ENCODE measurements at places on chromosomes 2 and 18.
A peak's percentile ranks its signal among the peaks of the same experiment; 100 is the strongest.

DNA sequence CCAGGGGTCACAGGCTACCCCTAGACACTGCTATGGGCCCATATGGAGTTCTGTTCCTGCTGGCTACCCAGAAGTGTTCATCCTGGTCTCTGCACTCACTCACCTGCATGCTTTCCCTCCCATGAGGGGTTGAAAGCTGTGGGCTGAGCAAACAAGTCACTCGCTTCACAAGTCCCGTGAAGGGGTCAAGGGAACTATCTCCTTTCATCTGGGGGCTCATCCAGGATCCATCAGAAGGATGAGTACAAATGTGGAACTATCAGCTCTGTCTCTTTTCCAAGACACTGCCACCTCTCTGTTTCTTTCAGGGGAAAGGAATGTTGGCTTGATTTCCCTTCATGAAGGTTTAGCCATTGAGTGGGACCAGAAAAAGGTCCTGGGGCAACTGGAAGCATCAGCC, 21.7 kb downstream of the SULT1C4 start:
- no peak for DNase-seq

DNA sequence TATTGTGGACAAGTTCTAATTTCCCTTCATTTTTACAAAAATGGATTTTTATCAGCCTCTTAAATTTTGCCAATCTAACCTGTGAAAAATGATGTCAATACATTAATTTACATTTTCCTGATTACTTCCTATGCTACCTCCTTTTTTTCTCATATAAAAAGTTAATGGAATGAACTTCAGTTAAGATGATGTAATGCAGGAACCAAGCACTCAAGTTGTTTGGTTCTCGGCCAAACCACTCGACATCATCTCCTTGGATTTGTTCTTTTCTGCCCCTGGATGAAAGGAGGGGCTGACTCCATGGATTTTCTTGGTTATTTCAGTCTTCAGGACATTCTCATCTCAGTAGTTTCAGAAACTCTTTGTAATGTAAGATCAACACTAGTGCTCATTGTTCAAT, 253.1 kb upstream of the NXPH2 start:
- DNase-seq, result no peak

DNA sequence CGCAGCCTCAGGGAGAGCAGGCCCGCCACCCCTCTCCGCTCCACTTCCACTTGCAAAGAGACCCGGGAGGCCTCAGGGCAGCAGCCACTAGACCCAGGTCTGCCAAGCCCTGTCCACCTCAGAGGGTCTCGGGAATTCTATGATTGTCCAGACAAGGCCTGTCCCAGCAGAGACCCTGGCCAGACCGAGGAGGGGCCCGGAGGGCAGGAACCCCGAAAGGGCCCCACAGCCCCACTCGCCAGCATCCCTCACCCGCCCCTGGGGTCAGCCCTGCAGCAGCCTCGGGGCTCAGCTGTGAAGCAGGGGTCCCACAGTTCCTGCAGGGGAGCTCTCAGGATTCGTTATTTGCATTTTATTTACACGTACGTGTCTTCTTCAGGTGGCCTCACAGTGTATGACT, 269.5 kb downstream of the EIPR1 start:
- DNase-seq, result no peak

GRCh38 chr18:41783065-41783818, 171.8 kb upstream of the PIK3C3 start:
- DNase-seq, result no peak

GRCh38 chr2:148817210-148817708, 57.8 kb upstream of the KIF5C start:
- DNase-seq, result peak; percentile 19

DNA sequence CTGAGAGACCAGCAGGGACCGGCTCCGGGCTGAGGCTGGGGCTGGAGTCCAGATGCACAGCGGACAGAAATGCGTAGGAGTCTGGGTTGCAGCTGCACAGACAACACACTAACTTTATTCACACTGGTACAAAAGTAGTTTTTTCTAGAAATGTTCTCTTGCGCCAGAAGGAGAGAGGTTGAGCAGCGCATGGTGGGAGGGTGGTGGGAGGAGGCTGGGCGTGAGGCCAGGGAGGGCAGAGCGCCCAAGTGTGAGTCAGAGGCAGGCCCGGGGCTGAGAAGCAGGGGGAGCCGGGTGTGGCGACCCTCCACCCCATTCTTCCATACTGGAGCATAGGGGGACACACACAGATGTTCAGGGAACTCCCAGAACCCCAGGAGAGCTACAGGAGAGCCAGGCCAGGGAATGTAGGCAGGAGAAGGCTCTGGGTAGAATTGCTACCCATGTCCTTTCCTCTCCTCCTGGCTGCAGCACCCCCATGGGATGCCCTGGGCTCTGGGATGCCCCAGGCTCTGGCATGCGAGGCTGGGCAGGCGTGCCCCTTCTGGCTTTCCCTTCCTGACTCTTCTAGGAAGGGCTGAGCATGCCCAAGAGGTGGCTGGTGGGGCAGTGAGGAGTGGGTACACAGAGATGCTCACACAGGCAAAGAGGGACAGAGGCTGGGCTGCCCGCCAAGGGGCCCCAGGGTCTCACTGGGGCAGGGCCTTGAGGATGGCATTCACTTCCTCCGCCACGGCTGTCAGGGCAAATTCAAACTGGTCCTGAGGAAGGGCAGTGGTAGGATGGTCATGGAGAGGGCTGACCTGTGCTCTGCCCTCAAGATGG, 10.6 kb downstream of the DNAJB2 start:
- no peak for DNase-seq

DNA sequence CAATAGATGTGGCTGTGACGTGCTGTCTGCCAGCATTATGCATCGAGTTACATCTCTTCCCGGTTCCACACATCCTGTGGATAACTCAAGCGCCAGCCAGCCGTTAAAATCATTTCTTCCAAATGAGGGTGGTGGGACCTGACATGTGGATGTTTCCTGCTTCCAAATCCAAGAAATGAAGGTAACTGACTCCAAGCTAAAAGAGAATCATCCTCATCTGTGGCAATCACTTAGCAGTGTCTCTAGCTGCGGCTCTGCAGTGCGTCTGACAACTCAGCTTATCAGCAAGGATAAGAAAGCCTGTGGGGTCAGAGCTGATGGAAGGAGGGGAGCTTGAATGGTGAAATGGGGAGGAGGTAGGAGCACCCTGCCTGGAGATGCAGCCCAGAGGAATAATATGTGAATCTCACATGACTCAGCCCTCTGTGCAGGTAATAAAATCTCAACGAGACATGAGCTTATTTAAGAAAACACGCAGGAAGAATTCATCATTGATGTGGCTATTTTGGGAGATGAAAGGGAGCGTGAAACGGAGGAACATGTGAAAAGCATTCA, 382.2 kb upstream of the TRIB2 start:
- DNase-seq, result no peak

DNA sequence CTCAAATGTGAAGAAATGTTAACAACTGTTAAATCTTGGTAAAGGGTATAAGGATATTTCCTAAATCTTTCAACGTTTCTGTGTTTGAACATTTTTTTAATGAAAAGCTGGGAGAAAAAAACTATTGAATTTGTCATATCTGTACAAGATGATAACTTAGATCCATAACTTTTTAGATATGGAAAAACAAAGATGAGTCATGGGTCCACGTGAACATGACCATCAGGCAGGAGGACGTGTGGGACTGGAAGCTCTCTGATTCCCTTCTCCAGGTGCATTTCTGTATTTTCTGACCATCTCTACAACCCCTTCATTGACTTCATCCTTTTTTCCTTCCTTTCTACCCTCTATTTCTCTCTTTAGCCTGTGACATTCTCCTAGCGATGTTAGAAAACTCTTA, 141.6 kb downstream of the DHRS9 start:
- no peak for DNase-seq

- DNase-seq, result no peak
These were observed 143.9 kb downstream of the CTIF start for GRCh38 chr18:48682768-48683167.

DNA sequence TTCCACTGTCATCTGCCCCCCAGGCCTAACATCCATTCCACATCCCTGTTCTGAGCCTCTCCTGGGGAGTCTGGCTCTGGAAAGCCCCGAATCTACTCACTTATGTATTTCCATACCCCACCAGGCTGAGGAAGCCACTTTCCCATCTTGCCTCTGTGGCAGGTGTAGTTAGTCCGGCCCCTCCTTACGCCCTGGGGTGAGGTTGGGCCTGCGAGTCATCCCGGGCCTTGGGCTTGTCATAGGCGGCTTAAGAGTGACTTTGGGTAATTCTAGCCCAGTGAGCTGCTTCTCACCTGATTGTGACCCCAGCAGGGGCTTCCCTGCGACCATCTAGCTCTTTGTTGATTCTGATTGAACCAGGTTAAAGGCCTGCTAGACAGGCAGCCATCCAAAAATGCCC, 21.1 kb downstream of the PCARE start:
- no peak for DNase-seq

DNA sequence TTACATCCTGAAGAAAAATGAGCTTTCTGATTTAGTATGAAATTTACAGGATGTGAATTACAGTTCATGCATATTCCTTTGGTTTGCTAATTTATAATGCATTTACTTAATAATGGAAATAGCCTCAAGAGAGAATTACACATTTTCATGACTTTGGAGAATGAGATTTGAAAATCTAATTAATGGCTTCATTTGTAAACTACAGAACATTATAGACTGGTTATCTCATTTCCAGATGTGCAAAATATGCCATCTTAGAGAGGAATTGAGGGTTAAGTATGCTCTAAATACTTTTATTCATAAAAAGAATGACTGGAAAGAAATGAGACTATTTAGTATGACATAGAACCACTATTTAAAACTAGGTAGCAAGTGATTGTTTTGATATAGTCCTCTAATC, 94.2 kb upstream of the DNAJC10 start:
- DNase-seq, result no peak

- no peak for DNase-seq
These were observed 58.1 kb downstream of the NDUFA10 start for GRCh38 chr2:239966853-239967552.

GRCh38 chr18:37012452-37012851, 183.5 kb downstream of the KIAA1328 start:
- DNase-seq, result no peak

DNA sequence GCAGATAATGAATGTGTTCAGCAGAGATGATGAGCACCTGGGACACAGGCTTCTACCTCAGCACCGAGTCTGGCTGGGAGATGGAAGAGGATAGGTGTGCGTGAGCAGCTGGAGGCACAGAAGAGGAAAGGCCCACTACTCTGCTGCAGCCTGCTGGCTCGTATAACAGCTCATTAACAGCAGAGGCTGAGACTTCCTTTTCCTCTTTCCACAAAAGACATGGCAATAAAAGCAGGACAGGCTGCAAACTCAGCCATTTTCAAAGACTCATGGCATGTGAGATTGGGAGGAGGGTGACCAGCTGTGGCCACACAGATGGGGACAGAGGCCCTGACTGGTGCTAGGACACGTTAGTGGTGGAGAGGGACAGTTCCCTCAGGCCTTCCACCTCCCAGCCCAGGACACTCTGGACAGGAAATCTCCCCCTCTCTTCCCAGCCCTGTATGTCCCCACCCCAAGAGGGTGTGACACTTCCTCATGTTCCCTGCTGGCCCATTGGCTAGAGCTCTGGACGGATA, 60.3 kb downstream of the CACNB4 start:
- DNase-seq, result no peak

GRCh38 chr2:108640731-108641130, 78.6 kb upstream of the RANBP2 start:
- no peak for DNase-seq

DNA sequence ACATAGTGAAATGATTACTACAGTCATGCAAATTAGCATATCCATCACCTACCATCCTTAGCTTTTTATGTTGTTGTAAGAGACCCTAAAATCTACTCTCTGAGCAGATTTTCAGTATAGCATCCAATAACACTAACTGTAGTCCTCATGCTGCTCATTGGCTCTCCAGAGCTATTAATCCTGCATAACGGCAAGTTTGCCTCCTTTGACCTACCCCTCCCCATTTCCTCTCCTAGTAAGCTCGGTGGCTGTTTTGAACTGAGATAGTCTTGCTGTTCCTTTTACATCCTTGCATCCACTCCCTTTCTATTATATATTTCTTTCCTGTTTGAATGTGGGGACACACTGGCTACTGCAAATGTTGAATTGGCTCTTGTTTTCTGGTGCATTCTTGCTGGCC, 481.5 kb downstream of the TSN start:
- DNase-seq, result no peak

- no peak for DNase-seq
These were observed 1004.5 kb downstream of the SOCS6 start for GRCh38 chr18:71293322-71293721.

DNA sequence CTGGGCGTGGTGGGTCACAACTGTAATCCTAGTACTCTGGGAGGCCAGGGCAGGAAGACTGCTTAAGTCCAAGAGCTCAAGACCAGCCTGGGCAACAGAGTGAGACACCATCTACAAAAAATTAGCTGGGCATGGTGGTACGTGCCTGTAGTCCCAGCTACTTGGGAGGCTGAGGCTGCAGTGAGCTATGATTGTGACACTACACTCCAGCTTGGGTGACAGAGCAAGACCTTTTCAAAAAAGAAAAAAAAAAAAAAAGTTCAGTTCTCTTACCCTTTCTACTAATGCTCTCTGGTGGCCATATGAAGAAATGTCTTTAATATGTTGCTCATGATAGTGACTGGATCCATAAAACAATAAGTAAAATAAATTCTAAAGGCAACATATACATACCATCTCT, 14.9 kb downstream of the TYW5 start:
- peak; percentile 12 for DNase-seq

DNA sequence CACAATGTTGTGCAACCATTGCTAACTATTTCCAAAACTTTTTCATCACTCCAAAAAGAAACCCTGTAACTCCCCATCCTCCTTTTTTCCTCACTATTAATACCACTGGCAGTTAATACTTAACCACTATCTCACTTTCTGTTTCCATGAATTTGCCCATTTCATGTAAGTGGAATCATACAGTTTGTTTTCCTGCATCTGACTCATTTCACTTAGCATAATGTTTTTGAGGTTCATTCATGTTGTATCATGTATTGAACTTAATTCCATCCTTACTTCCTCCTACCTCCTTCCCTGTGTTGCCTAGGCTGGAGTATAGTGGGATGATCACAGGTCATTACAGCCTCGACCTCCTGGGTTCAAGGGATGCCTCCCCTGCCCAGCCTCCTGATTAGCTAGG, 68.3 kb downstream of the FAM117B start:
- DNase-seq, result no peak

GRCh38 chr2:101830555-101830954, 133.0 kb downstream of the MAP4K4 start:
- no peak for DNase-seq

GRCh38 chr2:98875081-98875728, 60.8 kb downstream of the CRACDL start:
- DNase-seq, result no peak

GRCh38 chr2:96957244-96957643, 29.1 kb downstream of the FAM178B start:
- no peak for DNase-seq

DNA sequence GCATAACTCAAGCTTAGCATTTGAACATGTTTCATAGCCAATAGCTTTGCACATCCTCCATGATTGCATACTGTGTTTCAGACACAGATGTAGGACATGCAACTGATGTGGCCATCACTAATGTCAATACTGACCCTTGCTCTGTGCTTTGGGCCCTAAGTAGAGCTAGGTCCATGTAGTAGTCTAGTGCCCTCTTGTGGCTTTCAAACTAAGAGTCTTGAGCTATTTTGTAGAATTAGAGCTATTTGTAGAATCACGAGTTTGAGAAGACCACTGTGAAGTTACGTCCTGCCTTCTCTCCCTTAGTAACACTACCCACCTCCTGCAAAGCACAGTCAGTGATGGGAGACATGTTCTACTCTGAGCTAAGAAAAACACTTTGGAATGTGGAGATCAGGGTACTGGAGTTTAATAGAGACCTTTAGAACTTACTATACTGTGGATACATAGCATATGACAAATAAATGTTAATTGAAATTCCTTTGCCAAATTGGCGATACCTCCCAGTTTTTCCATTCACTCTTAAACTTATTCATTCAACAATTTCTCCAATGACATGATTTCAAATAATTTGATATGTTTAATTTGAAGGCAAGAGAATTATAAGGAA, 306.5 kb upstream of the TNP1 start:
- DNase-seq, result peak; percentile 16
